ENCODE measurements at places on chromosomes 5 and 9. TPM values are rescaled to one million over a fixed set of nuclear protein-coding genes. Genes with fewer than 3 reads are reported as not detected.

CDH6 gene
- not detected for total RNA-seq

HACD4 gene
- 3.0 TPM for total RNA-seq

RUFY1 gene
- 33.8 TPM for total RNA-seq

WDR31 gene
- 2.1 TPM for total RNA-seq

CMYA5 gene
- 0.21 TPM for total RNA-seq

BARX1 gene
- 1.8 TPM for total RNA-seq

C5orf52 gene
- total RNA-seq: not detected

SPINK7 gene
- not detected for total RNA-seq

GADD45G gene
- 1.2 TPM for total RNA-seq

WDR38 gene
- total RNA-seq: not detected

LNPEP gene
- total RNA-seq: 46.7 TPM

MLANA gene
- total RNA-seq: not detected

LPAR1 gene
- not detected for total RNA-seq

FUBP3 gene
- total RNA-seq: 38.5 TPM

IL13 gene
- 3.9 TPM for total RNA-seq

Data from activated CD4-positive, alpha-beta T cell treated with anti-CD3 and anti-CD28 coated beads for 36 hours (primary cell).